ENCODE measurements at places on chromosomes 11 and 22. TPM values are rescaled to one million over a fixed set of nuclear protein-coding genes. Genes with fewer than 3 reads are reported as not detected.

The GLB1L2 gene
- total RNA-seq = 1.9 TPM

The MAPK8IP1 gene
- 6.5 TPM for total RNA-seq

The CRYBB3 gene
- total RNA-seq = not detected

The MACROD1 gene
- 42.9 TPM for total RNA-seq

The MOV10L1 gene
- not detected for total RNA-seq

The LINC01488 gene
- not detected for total RNA-seq

The IGLL1 gene
- total RNA-seq = not detected

The OR52H1 gene
- total RNA-seq = not detected

The LAYN gene
- total RNA-seq = not detected

The KCTD17 gene
- 29.0 TPM for total RNA-seq

The TBX10 gene
- total RNA-seq = not detected

The AGBL2 gene
- total RNA-seq = 4.9 TPM

The AIFM3 gene
- 9.6 TPM for total RNA-seq

The CCDC188 gene
- total RNA-seq = not detected

The SLC1A2 gene
- not detected for total RNA-seq

The ZBTB16 gene
- total RNA-seq = not detected

The HTR3A gene
- total RNA-seq = not detected

The MMP8 gene
- total RNA-seq = not detected

The RFPL3 gene
- total RNA-seq = not detected

The TMEM132A gene
- total RNA-seq = 36.7 TPM

The KREMEN1 gene
- 8.4 TPM for total RNA-seq

The BARX2 gene
- not detected for total RNA-seq

The PHF21B gene
- total RNA-seq = not detected

The C11orf52 gene
- total RNA-seq = not detected

The DEPDC7 gene
- 2.5 TPM for total RNA-seq

The TUBA8 gene
- total RNA-seq = 2.4 TPM

The SORL1 gene
- total RNA-seq = 15.1 TPM

The PHOX2A gene
- total RNA-seq = not detected

The OR5AK2 gene
- total RNA-seq = not detected

The SLC22A12 gene
- not detected for total RNA-seq

The RIMBP3C gene
- total RNA-seq = 3.6 TPM

The WNT7B gene
- 89.1 TPM for total RNA-seq

The BATF2 gene
- total RNA-seq = not detected

The SLC15A3 gene
- total RNA-seq = not detected

The GGTLC2 gene
- total RNA-seq = 1.8 TPM

The PDGFD gene
- total RNA-seq = 13.1 TPM

The RPS13 gene
- 1,128 TPM for total RNA-seq

The OOSP1 gene
- not detected for total RNA-seq

The KRTAP5-3 gene
- total RNA-seq = not detected

The C22orf31 gene
- not detected for total RNA-seq

The CREB3L1 gene
- not detected for total RNA-seq

The FGF19 gene
- not detected for total RNA-seq

The NXPE4 gene
- not detected for total RNA-seq

The YAP1 gene
- 16.8 TPM for total RNA-seq

The NOX4 gene
- total RNA-seq = not detected

The DERL3 gene
- total RNA-seq = 8.9 TPM
